ENCODE measurements at places on chromosomes 5 and 9.

DNA sequence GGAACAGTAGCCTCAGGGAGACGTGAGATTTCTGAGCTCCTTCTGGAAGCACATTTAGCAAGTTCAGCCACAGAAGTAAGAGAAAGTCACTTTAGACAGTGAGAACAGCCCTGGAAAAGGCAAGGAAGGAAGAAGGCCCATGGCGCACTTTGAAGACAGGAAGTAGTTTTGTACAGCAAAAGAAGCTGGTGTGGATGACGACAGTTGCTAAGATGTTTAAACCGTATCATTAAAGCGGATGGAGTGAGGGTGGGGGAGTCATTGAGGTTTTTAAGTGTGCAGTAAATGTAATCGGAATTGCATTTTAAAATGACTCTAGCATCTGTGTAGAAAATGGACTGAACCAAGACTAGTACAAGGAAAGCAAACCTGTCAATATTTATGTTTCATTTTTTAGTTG lies 15.3 kb upstream of the TRPM3 start:
- no peak for DNase-seq

DNA sequence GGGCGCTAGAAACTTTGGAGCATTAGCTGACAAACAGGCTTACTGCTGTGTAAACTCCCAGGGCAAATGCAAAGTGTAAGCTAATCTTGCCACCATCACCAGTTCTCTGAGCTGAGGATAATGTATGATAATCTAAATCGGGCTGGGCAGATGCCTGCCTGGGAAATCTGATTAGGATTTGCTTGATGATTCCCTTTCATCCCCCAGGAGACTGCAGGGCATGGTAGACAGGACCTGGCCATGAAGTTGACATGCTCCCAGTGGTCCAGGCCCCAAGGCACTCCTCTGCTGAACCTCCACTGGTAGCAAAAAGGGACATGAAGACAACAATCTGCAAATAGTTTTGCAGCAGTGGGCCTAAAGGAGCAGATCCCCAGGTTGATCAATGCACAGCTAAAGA lies 317.5 kb downstream of the SPOCK1 start:
- no peak for DNase-seq

GRCh38 chr5:152532714-152533113 lies 127.6 kb upstream of the NMUR2 start:
- DNase-seq, result peak; percentile 6

DNA sequence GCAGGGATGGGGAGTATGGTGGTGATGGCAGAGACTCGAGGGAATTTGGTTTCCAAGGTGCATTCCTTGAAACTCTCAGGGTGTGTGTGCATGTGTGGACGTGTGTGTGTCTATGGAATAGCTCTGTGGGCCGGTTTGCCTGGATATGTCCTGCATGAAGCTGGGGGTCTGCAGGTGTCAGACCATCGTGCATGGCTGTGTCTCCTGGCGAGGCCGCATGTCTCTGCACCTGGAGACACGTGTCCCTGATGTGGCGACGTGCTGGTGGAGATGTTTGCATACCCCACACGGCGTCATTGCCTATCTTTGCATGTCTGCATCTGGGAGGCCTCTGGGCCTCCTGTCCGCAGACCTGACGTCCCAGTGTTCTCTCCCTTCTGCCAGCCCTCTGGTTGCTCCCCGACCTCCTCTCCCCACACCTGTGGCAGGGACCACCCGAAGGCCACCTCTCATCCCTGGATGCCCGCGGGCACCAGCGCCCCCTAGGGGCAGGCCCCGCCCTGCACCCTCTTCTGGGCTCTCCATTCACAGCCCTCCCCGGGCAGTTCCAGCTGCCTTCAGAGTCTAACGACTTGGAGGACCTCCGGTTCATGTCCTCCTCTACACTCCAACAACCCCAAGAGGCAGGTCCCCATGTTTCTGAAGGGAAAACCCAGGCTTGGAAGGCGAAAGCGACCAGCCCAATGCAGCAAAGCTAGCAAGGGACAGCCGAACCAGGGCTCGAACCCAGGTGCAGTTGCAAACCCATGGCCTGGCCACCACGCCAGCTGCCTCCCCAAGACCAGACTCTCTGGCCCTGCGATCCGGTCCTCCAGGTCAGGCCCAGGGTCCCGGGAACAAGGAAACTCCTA lies 88.6 kb downstream of the LMX1B start:
- no peak for DNase-seq

DNA sequence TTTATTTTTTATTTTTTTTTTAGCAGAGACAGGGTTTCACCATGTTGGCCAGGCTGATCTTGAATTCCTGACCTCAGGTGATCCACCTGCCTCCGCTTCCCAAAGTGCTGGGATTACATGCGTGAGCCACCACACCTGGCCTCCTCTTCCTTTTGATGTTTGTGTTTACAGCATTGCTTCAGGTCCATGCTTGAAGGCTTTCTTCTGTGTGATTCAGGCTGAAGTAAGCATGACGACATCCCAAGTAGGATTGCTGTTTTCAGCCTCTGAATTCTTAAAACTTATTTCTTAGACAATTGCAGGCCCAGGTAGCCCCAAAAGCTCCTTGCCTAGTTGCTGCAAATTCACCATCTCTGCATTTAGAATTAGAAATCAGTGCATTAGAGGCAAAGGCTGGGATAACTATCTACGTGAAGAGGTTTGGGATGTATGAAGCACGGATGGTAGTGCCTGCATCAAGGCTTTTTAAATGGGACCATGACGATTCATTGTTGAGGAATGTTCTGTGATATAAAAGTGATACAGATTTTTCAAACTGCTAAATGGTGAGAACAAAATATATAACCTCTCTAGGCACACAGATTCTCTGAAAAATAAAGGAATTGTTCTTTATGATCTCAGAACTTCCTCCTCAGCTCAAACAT lies 3.0 kb upstream of the ETF1 start:
- no peak for DNase-seq

DNA sequence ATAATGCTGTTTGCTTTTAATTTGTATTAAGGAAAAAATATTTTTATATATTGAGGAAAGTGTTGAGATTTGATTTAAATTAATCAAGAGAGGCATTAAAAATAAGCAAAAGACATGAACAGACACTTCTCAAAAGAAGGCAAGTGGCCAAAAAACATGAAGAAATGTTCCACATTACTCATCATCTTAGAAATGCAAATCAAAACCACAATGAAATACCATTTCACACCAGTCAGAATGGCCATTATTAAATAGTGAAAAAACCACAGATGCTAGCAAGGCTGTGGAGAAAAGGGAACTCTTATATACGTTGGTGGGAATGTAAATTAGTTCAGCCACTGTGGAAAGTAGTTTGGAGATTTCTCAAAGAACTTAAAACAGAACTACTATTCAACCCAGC lies 45.9 kb downstream of the RANBP17 start:
- DNase-seq, result no peak

- DNase-seq, result no peak
These were observed 4.3 kb upstream of the SURF6 start for GRCh38 chr9:133340256-133340655.

DNA sequence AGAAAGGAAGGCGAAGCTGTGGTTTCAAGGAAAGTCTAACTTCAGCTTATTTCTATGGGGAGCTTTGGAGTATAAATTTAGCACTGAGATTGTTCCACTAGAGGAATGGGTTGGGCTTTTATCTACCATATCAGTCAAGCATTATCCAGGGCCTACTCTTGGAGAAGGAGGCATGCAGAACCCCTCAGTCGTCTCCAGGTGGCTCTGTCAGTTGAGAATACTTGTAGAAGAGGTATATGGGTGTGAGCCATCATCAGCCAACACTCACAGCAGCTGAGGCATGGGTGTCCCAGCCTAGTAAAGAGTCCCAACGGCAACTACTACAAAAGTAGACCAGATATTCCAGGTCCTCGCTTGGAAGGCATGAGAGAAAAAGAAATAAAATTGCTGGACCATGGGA lies 548.5 kb upstream of the GRAMD2B start:
- DNase-seq, result no peak

- no peak for DNase-seq
These were observed 260.9 kb downstream of the EBF1 start for GRCh38 chr5:158838781-158839180.

GRCh38 chr9:1747417-1747967 lies 267.7 kb upstream of the SMARCA2 start:
- no peak for DNase-seq

GRCh38 chr9:132681561-132681960 lies 11.3 kb downstream of the GTF3C4 start:
- no peak for DNase-seq

GRCh38 chr5:89336111-89336510 lies 453.1 kb upstream of the MEF2C start:
- no peak for DNase-seq

- DNase-seq, result no peak
These were observed 4.2 kb upstream of the SCGB3A1 start for GRCh38 chr5:180595381-180596114.

- no peak for DNase-seq
These were observed 3.9 kb upstream of the SPATA9 start for GRCh38 chr5:95686651-95687050.

GRCh38 chr9:129838707-129839259 lies 3.5 kb downstream of the USP20 start:
- DNase-seq, result no peak

DNA sequence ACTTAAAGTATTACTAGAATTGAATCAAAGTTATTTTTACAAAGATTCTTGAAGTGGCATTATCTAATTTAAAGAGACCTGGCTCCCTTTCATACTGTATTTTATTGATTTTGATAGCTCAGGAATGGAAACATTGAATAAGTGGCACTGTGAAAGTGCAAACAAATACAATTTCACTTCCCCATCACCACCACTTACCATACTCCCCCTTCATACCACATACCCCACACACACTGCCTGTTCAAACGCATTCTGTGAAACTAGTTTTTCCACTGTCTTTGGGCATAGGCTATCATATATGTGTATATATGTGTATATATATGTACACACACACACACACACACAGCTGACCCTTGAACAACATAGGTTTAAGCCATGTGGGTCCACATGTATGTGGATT lies 62.1 kb upstream of the ATG10 start:
- DNase-seq, result no peak

- no peak for DNase-seq
These were observed 9.7 kb upstream of the JADE2 start for GRCh38 chr5:134515801-134516200.

GRCh38 chr5:76257897-76258296 lies 145.2 kb upstream of the IQGAP2 start:
- DNase-seq, result no peak

DNA sequence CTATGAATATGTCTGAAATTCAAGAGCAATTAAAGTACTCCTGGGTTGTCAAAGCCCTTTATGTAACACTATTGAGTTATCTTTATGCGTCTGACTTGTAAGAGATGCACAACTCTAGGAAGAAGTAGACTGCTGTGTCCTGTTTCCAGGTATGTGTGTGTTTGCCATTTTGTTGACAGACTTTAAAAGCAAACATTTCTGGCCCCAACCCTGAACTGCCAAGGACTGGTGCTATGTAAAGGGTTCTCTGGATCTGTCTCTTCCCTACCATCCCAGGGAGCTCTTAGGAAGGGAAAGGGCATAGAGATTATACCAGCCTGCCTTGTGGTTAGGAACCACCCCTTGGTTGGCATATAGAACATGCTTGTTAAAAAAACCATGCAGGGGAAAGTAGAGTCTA lies 12.1 kb downstream of the SLC22A5 start:
- no peak for DNase-seq

- no peak for DNase-seq
These were observed 31.9 kb upstream of the SPARC start for GRCh38 chr5:151718646-151719045.

GRCh38 chr9:69207503-69207902 lies 33.4 kb downstream of the TJP2 start:
- DNase-seq, result no peak

DNA sequence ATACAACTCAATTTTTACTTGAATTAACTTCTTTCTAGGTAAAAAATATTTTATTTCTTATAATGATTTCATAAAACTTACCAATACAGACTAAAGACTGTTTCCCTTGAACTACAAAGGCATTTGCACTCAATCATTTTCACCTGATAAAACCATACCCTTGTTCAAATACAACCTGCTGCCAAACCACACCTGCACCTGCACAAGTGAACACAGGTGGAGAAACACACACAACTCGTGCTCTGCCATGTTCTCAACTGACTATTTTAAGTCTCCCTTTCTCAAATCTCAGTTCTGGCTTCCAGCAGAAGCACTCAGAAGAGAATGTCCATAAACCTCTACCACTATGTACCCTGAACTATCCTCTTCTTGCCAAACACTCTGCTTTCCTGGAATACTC lies 1892.1 kb downstream of the MAT2B start:
- DNase-seq, result no peak

GRCh38 chr9:16106021-16106571 lies 553.3 kb downstream of the CCDC171 start:
- DNase-seq, result no peak

DNA sequence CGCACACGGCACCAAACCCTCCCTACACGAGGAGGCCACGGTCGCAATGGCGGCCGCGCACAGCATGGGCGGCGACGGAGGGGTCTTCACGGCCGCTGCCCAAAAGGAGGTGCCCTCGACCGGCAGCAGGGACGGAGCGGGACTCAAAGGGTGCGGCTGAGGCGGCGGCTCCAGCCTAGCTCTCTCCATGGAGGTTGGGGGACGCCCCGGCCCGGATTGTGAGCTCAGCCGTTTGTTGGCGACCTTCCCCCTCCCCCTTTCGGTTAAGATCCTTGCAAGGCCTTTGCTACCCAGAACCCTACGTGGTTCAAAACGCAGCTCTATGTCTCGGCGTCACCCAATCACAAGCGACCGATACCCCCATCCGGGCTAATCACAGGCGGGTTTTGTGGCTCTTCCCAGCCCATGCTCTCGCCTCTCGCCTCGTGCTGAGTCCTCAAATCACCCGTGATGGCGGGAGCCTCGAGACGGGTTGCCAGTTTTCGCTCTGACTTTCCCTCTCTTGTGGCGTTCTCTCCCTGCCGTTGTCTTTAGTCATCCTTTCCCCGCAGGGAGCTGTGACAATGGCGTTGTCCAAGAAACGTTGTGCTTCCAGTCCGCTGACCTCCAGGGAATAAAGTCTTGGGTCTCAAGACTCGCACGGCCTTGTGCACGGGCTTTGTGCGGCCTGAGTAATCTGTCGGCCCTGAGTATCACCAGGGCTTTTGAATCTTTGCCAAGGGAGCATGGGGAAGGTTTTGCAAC lies 19.5 kb downstream of the C5orf52 start:
- DNase-seq, result no peak

DNA sequence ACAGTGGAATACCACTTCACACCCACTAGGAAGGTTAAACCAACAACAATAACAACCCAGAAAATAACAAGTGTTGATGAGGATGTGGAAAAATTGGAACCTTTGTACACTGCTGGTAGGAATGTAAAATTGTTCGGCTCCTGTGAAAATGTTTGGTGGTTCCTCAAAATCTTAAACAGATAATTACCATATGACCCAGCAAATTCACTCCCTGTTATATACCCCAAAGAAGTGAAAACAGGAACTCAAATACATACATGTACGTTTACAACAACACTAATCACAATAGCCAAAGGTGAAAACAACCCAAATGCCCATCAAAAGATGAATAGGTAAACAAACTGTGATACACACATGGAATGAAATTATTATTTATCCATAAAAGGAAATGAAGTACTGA lies 178.5 kb upstream of the PHYKPL start:
- no peak for DNase-seq
